ENCODE measurements at places on chromosomes 1 and 21.

GRCh38 chr1:175656416-175656815 is 87.0 kb downstream of the TNR start:
- no peak for DNase-seq
- H3K27me3 ChIP-seq: no peaks in the 10 kb centered on the region
- no peak overlapping the region for H3K27ac ChIP-seq
- no peaks in the 10 kb centered on the region for H3K36me3 ChIP-seq
- H3K4me1 ChIP-seq: no peaks in the 10 kb centered on the region

GRCh38 chr1:6776895-6777294 is 8.4 kb upstream of the CAMTA1 start:
- no peaks in the 10 kb centered on the region for H3K27me3 ChIP-seq
- no peaks in the 10 kb centered on the region for H3K36me3 ChIP-seq
- H3K27ac ChIP-seq: no peak overlapping the region
- no peak overlapping the region for H3K4me3 ChIP-seq
- peaks cover 2% of the 10 kb centered on the region for H3K4me1 ChIP-seq

DNA sequence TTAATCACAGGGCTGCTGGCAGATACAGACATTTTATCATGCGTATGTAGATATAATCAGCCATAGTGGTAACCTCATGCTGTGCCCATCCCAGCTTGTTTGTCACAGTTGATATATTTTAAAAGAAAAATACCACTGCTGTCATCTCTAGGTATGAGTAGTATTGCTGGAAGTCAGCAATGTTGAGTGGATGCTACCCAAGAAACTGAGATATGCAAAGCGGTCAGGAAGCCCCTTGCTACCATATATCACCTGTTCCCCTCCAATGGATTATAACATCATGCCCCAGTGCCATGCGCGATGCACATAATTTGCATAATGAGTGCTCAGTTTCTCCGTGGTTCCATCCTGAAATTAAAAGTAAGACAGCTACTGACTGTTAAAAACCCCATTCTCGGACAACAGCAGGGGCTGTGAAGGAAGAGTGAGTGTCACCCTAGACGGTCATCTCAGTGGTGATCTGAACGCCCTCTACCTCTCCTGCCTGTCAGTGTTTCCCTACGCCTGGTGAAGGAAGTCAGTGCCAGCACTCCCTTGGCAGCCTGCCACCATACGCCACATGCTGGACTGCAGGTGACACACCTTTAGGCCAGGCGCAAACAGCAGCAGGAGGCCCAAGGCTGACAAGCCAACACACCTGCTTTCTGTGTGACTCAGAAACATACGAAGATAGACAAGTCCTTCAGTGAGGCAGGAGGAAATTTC is 2.7 kb downstream of the IL10RB start:
- no peak overlapping the region for H3K4me3 ChIP-seq
- no peak overlapping the region for H3K27ac ChIP-seq
- H3K27me3 ChIP-seq: no peaks in the 10 kb centered on the region
- peaks cover 12% of the 10 kb centered on the region for H3K4me1 ChIP-seq

DNA sequence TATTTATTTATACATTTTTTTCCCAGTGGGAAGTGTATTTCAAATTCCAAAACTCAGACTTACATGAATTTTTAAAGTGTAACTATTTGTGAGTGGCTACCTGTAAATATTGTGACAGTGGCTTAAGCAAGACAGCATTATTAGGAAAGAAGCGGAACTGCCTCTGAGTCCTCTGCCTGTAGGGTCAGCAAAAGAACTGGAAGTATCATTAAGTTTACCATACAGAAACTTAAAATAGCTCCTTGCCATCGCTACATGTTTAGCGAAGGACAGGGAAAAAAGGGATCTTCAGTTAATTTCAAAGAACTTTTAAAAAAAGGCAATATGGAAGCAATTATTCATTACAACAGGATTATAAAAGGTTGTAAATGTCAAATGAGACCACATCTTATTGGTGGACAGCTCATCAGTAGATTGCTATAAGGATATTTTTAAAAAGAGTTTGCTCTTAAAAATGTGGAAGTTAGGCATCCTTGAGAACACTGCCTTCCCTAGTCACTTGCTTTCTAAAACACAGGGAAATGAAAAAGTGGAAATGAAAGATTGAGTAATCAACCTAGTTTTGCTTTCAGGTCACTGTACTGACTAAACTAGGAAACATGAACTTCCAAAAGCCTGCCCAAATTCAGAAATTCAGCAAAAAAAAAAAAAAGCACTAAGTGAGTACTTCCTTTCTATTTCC is 39.2 kb downstream of the NSL1 start:
- H3K4me1 ChIP-seq: no peaks in the 10 kb centered on the region
- H3K36me3 ChIP-seq: peaks cover 1% of the 10 kb centered on the region
- H3K27ac ChIP-seq: no peak overlapping the region
- H3K27me3 ChIP-seq: no peaks in the 10 kb centered on the region
- peak; percentile 24 for DNase-seq

- peaks cover 37% of the 10 kb centered on the region for H3K4me1 ChIP-seq
- peak; percentile 98 for DNase-seq
- H3K27me3 ChIP-seq: no peaks in the 10 kb centered on the region
- H3K36me3 ChIP-seq: peaks cover 38% of the 10 kb centered on the region
These were observed 114.2 kb upstream of the IPO9 start for GRCh38 chr1:201714542-201715329.

GRCh38 chr1:228862542-228863505 is 127.5 kb downstream of the RHOU start:
- no peak overlapping the region for H3K4me3 ChIP-seq
- H3K27ac ChIP-seq: no peak overlapping the region
- no peak for DNase-seq
- no peaks in the 10 kb centered on the region for H3K27me3 ChIP-seq

- no peaks in the 10 kb centered on the region for H3K4me1 ChIP-seq
- H3K4me3 ChIP-seq: no peak overlapping the region
- no peak overlapping the region for H3K27ac ChIP-seq
These were observed 312.3 kb downstream of the KCNH1 start for GRCh38 chr1:210821615-210822014.

- no peak overlapping the region for H3K4me3 ChIP-seq
- no peaks in the 10 kb centered on the region for H3K36me3 ChIP-seq
- H3K4me1 ChIP-seq: peaks cover 11% of the 10 kb centered on the region
- no peak overlapping the region for H3K27ac ChIP-seq
- no peak for DNase-seq
- H3K27me3 ChIP-seq: peaks cover 10% of the 10 kb centered on the region
These were observed 214 bp downstream of the NCAM2 start for GRCh38 chr21:20998456-20998789.

DNA sequence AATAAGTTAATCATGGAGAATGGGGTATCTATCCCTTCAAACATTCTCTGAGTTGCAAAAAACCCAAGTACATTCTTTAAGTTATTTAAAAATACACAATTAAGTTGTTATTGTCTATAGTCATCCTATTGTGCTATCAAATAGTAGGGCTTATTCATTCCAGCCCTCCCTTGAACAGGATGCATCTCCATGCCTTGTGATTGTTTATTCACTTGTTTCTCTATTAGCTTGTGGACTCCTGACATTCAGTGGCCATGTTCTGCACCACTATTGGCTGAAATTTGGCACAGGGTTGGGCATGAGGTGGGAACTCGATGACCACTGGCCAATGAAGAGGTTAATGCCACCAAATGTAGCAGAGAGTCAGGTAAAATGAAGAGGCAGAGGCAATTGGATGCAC is 272.8 kb downstream of the TNR start:
- no peak for DNase-seq
- H3K4me3 ChIP-seq: no peak overlapping the region
- H3K27ac ChIP-seq: no peak overlapping the region
- H3K4me1 ChIP-seq: no peaks in the 10 kb centered on the region

GRCh38 chr1:115946116-115946515 is 30.2 kb upstream of the SLC22A15 start:
- H3K4me1 ChIP-seq: no peaks in the 10 kb centered on the region
- no peak for DNase-seq
- H3K27me3 ChIP-seq: no peaks in the 10 kb centered on the region
- no peak overlapping the region for H3K27ac ChIP-seq

GRCh38 chr1:222098404-222098803 is 356.5 kb upstream of the DUSP10 start:
- no peaks in the 10 kb centered on the region for H3K36me3 ChIP-seq
- no peaks in the 10 kb centered on the region for H3K27me3 ChIP-seq
- DNase-seq: no peak
- no peak overlapping the region for H3K27ac ChIP-seq
- no peak overlapping the region for H3K4me3 ChIP-seq

GRCh38 chr1:165542015-165542631 is 1.7 kb upstream of the LRRC52 start:
- H3K27me3 ChIP-seq: no peaks in the 10 kb centered on the region
- no peak overlapping the region for H3K4me3 ChIP-seq
- H3K36me3 ChIP-seq: no peaks in the 10 kb centered on the region
- H3K27ac ChIP-seq: no peak overlapping the region

GRCh38 chr1:99369154-99369553 is 104.9 kb downstream of the PLPPR4 start:
- H3K27ac ChIP-seq: no peak overlapping the region
- H3K27me3 ChIP-seq: no peaks in the 10 kb centered on the region
- H3K4me1 ChIP-seq: no peaks in the 10 kb centered on the region
- no peaks in the 10 kb centered on the region for H3K36me3 ChIP-seq

DNA sequence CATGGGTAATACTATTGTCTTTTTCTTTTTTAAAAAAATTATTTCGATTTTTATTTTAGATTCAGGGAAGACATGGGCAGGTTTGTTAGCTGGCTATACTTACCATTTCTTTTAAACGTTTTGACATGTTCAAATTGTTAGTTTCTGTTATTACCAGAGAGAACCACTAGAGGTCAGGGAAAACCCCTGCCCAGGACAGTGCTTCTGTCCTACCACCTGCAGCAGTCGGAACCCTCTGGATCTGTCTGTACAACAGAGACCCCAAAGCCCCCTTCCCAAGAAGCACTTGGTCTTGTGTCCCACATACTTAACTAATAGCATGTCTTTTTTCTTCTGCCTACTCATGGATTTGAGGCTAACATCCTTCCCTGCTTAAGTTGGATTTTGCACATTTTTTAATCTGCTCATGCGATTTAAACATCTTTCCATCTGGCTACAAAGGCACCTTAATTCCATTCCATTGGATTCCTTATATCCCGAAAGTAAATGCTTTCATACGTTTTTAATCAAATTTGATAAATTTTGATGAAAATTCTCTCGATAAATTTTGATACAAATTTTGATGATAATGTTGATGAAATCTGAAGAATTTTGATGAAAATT is 10.0 kb upstream of the C1orf115 start:
- H3K4me1 ChIP-seq: no peaks in the 10 kb centered on the region
- H3K27ac ChIP-seq: no peak overlapping the region
- H3K36me3 ChIP-seq: no peaks in the 10 kb centered on the region

- H3K4me3 ChIP-seq: no peak overlapping the region
- H3K36me3 ChIP-seq: no peaks in the 10 kb centered on the region
- DNase-seq: peak; percentile 77
These were observed 383.4 kb downstream of the SEC16B start for GRCh38 chr1:177586429-177586828.

GRCh38 chr1:76352741-76353435 is 278.3 kb downstream of the ST6GALNAC3 start:
- H3K27me3 ChIP-seq: no peaks in the 10 kb centered on the region
- no peak overlapping the region for H3K27ac ChIP-seq
- DNase-seq: no peak
- no peak overlapping the region for H3K4me3 ChIP-seq

GRCh38 chr1:58921342-58921741 is 137.5 kb upstream of the JUN start:
- DNase-seq: no peak
- H3K4me1 ChIP-seq: peaks cover 7% of the 10 kb centered on the region
- no peaks in the 10 kb centered on the region for H3K27me3 ChIP-seq
- no peaks in the 10 kb centered on the region for H3K36me3 ChIP-seq

DNA sequence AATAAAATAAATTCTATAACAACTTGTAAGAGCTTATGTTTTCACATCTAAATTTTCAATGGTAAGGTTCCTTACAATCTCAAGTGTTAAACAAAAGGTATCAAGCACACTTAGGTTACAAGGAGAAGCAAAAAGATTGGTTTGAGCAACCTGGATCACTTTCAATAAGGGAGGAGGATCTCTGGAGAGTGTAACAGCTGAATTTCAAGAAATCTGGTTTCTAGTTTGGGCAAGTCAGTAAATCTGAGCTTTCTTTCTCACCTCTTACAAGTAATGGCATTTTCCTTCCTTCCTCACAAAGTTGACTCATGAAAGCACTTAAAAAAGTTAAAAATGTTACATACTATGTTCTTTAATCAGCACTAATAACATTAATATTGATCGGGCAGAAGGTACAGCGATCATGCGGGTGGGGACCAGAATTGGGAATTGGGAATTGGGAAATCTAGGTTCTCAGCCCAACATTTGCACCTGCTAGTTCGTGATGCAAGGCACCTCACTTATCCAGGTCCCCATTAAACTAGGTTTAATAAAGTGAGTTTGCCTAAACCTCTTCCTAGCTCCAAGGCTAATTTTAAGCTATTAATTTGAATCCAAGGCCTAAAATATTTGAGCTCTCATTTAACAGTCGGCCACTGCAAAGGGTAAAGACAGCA is 3.1 kb downstream of the NUCKS1 start:
- no peak for DNase-seq
- H3K4me1 ChIP-seq: peaks cover 5% of the 10 kb centered on the region
- no peak overlapping the region for H3K27ac ChIP-seq
- H3K27me3 ChIP-seq: no peaks in the 10 kb centered on the region
- H3K36me3 ChIP-seq: peaks cover 3% of the 10 kb centered on the region

DNA sequence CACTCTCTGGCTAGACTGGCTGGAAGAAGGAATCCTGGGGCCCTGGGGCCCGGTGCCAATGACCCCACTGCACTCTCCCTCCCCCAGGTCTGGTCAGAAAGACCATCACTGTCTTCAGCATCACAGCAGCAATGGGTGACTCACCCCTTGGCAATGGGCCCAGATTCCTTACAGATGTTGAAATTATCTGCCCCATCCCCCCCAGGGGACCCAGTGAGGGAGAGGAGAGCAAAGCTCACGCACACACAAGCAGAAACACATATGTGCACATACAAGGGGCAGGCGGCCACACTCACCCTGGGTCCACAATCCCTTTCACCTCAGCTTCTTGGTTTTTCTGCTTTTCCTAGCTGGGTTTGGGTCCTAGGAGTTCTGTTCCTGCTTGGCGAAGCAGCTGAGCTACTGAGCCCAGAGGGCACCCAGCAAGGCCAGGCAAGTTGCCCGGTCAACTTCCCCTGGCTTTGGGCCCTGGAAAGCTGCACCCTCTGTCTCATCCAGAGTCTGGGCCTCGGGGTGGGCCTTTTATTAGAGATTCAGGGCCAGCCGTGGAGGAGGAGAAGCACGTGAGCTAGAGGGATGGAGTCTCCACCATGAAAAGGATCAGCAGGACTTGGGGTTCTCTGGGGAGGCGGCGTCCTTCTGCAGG is 2.6 kb downstream of the COL16A1 start:
- peak; percentile 76 for DNase-seq
- H3K36me3 ChIP-seq: peaks cover 39% of the 10 kb centered on the region
- H3K4me3 ChIP-seq: no peak overlapping the region
- H3K27ac ChIP-seq: peak overlapping the region; percentile 48
- peaks cover 61% of the 10 kb centered on the region for H3K4me1 ChIP-seq

Data from trophoblast cell (in vitro differentiated cells and primary cell).